H4 (cell line): ENCODE measurements at places on chromosomes 3 and 15. TPM values are rescaled to one million over a fixed set of nuclear protein-coding genes. Genes with fewer than 3 reads are reported as not detected.

The C3orf85 gene
- not detected in 2 replicates for total RNA-seq

DNA sequence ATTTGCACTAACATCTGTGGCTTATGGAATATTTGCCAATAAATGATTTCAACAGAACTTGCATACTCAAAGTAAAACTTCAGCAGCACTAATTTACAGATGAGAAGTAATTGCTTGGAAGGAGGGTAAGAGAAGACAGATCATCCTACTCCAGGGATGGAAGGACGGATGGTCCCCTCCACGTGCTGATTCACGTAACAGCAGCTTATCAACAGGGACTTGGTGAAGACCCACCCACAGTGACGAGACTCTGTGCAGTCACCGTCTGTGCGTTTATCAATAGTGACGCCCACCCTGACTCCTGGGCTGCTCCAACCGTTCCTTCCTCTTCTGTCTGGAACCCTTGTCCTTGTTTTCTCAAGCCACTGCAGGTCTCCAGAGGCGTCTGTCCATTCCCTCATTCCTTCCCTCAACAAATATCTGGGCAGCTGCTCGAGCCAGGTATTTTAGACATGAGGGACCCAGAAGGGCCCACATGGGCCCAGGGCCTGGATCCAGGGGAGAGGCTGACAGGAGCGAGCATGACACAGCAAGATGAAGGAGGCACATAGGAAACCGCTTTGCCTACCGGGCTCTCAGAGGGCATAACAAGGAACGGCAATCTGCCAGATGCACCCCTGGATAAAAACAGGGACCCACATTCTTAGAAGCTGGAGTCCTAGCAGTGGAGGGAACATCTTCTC, 33.3 kb downstream of the PCSK6 start:
- no peak for DNase-seq

DNA sequence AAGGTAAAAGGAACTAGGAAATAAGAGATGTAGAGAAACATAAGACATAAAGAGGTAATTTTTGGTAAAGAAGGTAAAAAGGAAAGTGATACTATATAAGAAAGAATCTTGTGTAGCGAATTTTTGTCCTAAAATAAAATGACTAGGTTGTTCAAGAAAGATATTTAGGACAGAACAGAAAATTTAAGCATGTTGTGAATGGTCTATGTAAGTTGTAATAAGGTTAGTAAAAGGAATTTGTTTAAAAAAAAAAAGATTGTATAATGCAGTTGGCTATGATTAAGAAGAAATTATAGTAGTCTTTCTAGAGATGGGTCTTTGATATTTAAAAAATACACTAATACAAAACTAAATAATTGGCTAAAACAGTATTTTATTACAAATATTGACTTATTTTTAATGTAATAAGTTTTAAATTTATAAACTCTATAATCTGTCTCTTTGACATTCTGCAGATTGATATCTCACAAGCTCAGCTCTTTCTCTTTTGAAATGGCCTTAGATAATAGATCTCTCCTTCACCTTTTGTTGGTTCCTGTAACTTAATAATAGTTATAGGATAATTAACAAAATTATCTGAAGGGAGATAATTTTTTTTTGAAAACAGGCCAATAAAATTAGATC, 3.7 kb upstream of the SLC41A3 start:
- no peak for DNase-seq

GRCh38 chr3:71063773-71064290, 519.7 kb downstream of the FOXP1 start:
- peak; percentile 6 for DNase-seq

DNA sequence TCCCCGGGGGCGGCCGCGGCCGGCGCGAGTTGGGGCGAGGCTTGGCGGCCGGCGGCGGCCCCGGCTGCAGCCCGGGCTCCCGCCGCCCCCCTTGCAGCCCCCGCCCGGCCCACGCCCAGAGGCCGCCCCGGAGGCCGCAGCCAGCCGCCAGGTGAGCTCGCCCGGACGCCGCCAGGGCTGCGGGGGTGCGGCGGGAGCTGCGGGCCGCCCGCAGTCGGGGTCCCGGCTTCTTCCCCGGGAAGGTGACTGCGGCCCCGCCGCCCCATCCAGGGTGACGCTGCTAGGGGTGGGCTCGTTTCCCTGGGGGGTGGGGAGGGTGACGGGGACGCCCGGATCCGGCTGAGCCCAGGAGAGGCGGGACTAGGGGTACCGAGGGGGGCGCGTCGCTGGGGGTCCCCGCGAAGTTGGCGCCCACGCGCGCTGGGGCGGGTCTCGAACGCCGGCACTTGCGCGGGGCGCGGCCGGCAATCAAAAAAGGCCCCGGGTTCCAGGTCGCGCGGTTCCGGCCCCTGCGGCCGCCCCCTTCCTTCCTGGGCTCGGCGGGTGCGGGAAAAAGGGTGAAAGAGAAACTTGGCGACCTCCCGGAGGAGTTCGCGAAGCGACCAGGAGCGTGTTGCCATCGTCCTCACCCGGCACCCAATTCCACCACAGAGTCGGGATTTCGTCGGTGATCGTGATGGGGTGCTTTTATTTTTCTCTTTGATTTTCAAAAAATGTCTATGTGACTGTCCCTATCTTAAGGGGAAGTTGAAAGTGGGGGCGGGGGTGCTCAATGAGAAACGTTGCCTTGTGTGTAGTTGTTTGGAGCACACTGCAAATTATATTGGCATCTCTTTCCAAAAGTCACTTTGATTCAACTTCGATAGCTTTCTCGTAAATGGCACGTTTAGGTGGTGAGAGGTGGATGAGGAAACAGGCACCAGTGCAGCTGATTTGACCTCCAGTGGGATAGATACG, 619 bp downstream of the ATXN7 start:
- no peak for DNase-seq

DNA sequence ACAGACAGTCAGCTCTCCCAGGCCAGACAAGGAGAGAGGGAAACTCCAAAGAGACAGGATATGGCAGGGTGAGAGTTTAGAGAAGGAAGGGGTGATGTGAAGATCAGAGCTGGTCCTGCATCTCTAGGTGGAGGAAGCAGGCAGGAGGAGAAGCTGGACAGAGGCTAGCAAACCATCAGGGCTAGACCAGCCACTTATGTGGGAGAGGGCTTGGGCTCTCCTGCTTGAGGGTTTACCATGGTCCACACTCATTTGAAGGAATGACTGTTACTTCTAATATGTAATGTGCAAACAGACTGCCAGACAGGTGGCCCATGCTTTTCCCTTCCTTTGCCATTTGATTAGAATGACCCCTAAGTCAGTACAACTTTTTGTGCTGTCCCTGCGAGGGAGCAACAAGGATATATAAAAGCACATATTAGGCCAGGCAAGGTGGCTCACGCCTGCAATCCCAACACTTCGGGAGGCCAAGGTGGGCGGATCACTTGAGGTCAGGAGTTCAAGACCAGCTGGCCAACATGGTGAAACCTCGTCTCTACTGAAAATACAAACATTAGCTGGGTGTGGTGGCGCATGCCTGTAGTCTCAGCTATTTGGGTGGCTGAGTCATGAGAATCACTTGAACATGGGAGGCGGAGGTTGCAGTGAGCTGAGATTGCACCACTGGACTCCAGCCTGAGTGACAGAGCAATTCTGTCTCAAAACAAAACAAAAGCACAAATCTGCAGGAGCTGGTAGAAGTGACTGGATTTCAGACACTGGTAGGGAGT, 41.0 kb upstream of the MANF start:
- DNase-seq: peak; percentile 65

DNA sequence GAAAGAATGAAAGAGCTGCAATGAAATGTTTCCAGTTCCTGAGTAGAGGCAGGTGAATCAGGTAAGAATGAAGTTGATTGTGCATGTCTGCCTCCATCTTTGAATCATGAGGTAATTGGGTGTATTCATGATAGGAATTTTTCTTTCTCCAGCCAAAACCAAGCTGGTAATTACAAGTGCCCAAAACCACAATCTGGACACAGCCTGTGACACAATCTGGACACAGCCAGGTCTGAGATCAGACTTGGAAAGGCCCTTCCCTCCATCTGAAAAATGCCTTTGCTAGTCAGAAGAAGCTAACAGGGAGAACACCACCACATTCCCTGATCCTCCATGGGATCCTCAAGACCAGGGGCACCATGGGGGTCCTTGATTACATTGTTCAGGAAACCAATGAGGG, 338.5 kb upstream of the THBS1 start:
- peak; percentile 85 for DNase-seq

The KNG1 gene
- total RNA-seq: not detected in 2 replicates
